ENCODE measurements at places on chromosomes 5 and 9.
A peak's percentile ranks its signal among the peaks of the same experiment; 100 is the strongest.

DNA sequence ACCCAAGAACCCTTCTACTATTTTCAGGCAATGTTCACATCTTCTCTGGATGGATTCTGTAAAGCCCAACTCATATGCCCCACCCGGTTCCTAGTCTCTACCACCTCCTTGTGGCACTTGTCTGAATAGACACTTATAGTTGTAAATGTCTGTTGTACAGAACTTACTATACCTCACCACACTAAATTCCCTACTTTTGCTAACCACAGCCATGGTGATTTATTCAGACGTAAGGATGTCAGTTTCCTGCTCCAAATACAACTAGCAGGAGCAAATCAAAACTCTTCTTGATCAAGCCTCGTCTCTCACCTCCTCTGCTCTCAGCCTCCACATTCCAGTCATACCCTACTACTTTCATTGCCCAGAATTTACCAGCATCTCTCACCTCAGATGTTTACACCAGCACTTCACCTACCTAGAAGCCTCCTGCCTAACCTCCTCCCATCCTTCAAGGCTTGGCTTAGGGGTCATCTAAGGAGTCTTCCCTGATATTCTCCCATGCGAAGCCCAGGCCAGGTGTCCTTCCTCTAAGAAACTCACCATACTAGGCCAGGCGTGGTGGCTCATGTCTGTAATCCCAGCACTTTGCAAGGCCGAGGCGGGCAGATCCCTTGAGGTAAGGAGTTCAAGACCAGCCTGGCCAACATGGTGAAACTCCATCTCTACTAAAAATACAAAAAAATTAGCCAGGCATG, 75.5 kb downstream of the MAPKAP1 start:
- DNase-seq: peak; percentile 61

DNA sequence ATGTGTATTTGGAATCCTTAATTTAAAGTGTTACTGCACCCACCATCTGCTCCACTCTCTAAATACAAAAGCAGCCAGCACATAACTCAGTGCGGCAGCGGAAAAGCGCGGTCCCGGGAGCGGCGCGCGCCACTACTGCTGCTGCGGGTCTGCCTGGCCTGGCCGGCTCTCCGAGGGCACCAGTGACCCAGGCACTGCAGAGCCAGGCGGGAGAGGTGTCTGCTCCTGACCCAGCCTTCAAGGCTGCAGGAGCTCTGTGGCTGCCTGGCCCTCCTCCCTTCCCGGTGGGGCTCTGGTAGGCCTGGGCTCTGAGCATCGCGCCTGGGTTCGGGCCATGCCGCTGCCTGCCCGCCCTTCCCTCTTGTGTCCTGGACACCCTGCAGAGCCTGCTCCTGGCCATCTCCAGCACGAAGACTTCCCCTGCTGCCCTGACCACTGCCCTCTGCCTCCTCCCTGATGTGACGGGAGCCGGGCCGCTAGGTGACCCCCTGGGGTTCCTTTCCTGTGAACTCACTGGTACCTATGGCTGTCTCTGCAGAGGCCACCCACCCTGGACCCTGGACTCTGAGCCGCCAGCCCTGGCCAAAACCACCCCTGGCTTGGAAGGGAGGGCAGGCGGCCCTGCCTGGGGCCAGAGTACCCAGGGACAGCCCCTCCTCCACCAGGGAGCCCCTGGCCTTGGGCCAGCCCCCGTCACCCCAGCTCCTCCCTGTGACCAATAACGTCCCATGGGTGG, 32.8 kb upstream of the UBAC1 start:
- DNase-seq: no peak

- no peak for DNase-seq
Observed at GRCh38 chr9:95879591-95879990, 4.1 kb downstream of the ERCC6L2 start.

GRCh38 chr9:70488098-70488792, 73.8 kb upstream of the KLF9 start:
- DNase-seq: peak; percentile 8

DNA sequence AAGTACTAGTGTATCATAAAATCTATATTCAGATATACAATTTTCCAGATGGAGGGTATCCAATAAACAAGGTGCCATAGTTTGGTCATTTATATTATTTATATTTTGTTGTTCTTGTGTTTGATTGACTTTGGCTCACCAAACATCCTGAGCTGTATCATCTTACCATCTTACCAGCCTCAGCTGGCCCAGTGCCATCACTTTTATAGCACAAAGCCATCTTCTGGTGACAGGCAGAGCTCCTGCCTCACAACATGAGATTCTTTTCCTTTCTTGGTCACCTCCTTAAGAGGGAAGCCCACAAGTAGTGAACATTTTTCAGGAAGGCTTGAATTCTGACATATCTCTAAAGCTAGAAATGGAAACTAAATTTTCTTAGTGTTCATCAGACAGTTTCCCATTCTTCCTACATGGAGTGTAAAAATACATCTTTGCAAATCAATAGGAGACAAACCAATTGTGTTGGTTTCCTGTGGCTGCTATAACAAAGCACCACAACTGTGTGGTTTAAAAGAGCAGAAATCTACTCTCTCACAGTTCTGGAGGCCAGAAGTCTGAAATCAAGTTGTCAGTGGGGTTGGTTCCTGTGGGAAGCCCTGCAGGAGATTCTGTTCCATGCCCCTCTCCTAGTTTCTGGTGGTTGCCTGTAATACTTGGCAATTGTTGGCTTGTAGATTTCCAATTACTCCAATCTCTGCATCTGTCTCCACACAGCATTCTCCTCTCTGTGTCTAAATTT, 341.8 kb downstream of the MAN2A1 start:
- no peak for DNase-seq

GRCh38 chr5:155625897-155626543, 612.5 kb downstream of the KIF4B start:
- no peak for DNase-seq

- no peak for DNase-seq
Observed at GRCh38 chr5:171596391-171596878, 177.0 kb downstream of the FGF18 start.

GRCh38 chr5:16234598-16234997, 55.0 kb upstream of the MARCHF11 start:
- DNase-seq: peak; percentile 26

DNA sequence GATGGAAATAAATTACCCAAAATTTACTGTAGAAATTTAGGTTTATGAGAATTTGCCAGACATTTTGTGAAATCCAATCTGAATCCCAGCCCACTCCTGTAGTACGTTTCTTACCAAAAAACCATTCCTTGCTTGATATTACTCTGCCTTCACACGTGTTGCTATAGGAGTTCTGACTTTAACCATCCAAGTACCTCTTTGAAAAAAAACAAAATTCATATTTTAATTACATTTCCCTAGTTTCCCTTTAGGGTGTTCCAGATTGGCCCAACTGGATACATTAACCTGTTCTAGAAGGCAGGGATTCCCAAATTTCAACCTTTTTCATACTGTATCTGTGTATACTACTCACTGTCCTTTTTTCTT, 1.4 kb upstream of the PJA2 start:
- DNase-seq: no peak

- DNase-seq: no peak
Observed at GRCh38 chr9:90900130-90900529, 98.5 kb downstream of the SYK start.

GRCh38 chr5:35438288-35438687, 179.4 kb upstream of the SPEF2 start:
- DNase-seq: no peak

DNA sequence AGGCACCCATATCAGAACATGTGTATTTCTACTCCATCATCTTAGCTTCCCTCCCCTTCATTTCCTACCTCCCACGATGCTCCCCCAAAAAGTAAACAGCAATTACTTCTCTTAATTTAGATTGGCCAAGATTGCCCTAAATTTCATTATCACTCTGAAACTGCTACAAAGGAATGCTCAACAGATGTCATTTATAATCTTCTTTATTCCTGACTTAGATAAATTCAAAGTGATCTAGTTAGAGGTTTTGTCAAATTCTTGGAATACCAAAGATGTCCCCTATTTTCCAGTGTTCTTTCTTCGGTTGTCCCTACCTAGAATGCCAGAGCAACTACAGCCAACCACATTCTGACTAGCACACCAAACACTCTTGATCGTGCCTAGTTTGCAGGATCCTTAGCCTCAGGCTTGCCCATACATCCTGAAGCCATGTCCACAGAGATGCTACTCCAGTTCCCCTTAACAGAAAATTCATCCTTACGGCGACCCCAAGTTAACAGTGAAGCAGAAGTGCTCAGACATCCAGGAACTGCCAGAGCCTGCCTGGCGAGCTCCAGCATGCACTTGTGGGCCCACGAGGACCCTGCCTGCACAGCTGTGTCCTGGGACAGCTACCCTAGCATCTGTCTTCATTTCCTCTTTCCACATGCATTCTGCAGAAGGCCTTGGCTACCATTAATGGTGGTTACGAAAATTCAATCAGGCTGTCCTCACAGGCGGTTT, 31.6 kb downstream of the DAP start:
- DNase-seq: no peak

DNA sequence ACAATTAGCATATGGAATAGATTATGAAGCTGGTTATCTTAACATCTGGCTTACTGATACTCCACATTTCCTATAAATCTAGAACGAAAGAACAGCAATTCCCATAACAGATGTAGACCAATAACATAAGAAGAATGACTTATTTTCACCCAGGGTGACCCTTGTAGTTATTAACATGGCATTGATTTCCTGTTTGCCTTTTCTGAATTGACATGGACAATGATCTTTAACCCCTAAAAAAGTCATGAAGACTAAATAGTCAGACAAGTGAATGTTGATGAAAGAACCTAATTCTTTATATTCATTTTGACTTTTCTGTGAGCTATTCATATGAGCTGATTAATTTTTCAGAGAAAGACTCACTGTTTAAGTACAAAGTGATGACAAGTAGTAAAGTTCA, 175.3 kb upstream of the CD180 start:
- DNase-seq: no peak

- no peak for DNase-seq
Observed at GRCh38 chr9:135301271-135302263, 178.0 kb upstream of the PPP1R26 start.

GRCh38 chr9:105369911-105370310, 77.9 kb upstream of the FSD1L start:
- no peak for DNase-seq

DNA sequence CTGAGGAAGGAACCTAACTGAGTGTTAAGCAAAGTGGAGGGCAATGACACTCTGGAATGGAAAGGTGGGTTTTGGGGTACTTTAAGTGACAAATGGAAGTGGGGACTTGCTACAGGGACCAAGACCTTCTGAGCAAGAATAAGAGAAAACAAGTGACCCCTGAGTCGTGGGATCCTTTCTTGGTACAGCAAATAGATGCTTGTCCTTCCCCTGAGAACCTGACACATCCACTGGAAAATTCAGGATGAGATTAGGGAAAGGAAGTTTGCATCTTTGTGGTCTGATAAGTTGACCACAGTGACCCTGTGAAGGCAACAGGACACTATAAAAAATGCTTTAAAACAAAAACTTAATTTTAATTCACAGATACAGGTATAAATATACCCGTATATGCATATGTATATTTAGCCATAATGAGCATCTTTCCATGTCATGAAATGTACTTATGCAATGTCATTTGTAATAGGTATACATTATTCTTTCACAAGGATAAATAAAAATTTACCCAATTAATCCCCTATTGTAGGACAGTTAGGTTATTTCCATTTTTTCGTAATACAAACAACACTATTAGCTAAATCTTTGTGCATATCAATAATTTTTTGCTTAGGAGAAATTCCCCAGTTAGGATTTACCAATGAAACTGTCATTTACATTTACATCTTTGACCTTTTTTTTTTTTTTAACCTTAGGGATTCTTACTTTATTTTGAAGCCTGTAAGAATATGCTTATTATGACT, 2.0 kb upstream of the IRF1 start:
- peak; percentile 49 for DNase-seq

DNA sequence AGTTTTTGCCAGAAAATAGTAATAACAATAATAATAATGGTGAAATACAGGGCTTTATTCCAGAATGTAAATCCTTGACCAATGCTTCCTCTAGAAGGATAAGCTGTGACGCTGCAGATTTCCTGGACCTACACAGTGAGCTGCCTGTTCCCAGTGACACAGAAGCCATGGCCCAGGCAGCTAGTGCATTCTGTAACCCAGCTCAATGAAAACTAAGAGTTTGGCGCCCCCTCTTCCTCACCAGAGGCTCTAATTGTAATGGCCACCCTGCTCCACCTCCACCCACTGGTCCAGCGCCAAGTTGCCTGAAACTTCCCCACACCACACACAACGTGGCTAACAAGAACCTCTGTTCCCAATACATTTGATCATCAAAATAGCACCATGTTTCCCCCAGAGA, 248.1 kb downstream of the CETN3 start:
- peak; percentile 88 for DNase-seq

- DNase-seq: no peak
Observed at GRCh38 chr9:110650261-110650660, 18.3 kb upstream of the MUSK start.
